GM12865 (cell line): ENCODE measurements at places on chromosomes 16 and 17.

GRCh38 chr16:10609402-10609774 is 29.0 kb upstream of the EMP2 start:
- no peak for DNase-seq

DNA sequence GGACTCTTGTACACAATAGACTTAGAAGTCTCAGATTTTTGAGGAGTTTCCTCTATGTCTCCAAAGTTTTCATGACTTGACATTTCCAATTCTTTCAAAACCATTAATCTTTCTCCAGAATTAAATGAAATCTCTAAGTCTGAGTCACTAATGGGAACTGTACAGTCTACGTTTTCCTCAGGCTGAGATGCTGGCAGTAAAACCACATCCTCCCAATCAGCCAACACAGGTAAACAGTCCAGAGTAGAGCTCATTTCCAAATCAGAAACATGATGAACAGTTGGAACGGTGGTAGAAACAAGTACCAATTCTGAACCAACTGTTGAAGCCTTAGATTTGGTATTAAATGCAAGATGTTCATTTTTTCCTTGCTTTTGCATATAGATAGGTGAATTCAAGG is 7.9 kb downstream of the ERI2 start:
- no peak for DNase-seq

DNA sequence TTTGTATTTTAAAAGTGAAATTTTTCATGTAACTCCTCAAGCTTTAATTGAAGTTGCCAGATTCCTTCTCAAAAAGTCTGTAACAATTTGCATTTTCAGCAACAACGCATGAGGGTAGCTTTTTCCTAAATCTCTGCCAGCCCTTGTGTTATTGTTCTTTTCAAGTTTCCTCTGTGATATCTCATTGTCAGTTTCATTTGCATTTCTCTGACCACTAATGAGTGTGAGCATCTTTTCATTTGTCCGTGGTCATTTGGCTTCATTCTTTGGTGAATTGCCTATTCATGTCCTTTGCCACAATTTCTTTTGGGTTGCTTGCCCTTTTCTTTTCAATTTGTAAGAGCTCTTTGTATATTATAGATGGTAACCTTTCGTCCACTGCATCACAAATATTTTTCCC is 68.0 kb upstream of the NKD1 start:
- DNase-seq, result no peak

- no peak for DNase-seq
These were observed 106.2 kb downstream of the SNX11 start for GRCh38 chr17:48213797-48214196.

- no peak for DNase-seq
These were observed 656.0 kb upstream of the KIF2B start for GRCh38 chr17:53166731-53167130.

GRCh38 chr17:59791603-59792457 is 84.4 kb downstream of the VMP1 start:
- no peak for DNase-seq

DNA sequence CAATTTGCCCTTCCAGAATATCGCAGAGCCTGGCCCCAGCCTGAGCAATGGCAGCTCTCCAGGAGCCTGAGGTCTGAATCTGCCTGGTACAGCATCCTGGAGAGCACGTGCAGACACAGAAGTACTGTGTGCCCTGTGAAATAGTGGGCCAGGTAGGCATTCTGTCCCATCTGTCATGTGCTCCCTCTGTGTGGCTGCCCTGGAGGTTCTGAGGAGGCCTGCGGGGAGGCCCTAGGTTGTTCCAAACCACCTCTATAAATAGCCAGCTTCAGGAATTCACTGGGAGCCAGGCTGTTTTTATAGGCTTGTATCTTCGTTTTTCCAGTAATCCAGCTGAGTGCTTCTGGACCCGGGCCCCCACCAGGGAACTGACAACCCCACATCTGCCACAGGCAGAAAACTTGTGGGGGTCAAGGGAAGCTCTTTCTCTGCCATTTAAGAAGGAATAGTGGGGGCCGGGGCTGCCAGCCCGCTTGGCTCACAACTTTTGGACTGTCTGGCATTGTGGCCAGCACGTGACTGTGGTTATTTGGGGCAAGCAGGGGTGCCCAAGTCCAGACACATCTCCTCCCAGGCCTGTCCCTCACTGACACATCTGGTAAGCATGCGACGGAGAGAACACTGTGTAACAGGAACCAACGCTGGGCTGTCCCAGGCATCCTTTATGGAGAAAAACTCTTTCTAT is 356.3 kb upstream of the TNRC6C start:
- DNase-seq, result no peak

GRCh38 chr17:17356149-17356930 is 53.2 kb downstream of the NT5M start:
- DNase-seq, result peak; percentile 80

- DNase-seq, result no peak
These were observed 35.2 kb downstream of the IRF8 start for GRCh38 chr16:85934210-85934609.

DNA sequence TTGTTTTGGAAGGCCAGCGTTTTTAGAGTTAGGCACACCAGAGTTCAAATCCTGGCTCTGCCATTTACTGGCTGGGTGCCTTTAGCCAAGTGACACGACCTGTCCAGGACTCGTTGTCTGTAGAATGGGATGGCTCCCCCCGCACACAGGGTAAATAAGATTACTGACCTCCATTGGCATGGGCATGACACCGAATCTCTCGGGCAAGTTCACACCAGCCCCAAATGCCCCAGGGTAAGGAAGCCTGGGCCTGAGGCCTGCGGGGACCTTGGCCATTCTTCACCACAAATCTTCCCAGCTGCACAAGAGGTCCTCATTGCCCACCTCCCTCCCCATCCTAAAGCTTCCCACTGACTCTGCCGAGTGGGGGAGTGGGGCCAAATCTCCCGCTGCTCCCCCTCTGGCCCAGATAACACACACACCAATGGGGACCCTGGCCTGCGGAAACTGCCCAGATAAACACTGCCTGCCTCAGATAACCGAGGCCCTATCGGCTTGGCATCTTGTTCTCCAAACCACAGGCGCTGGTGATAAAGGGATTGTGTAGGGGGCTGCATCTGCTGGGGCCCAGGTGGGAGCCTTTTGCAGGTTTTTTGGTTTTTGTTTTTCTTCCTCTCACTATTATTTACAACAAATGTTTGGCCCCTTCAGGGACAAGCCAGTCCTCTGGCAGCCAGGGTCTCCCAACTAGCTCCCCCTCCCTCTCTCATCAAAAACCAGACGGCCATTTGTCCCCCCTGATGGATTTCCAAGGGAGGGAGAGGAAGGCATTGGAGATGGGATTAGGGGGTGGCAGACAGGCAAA is 75.0 kb upstream of the LHX1 start:
- no peak for DNase-seq

DNA sequence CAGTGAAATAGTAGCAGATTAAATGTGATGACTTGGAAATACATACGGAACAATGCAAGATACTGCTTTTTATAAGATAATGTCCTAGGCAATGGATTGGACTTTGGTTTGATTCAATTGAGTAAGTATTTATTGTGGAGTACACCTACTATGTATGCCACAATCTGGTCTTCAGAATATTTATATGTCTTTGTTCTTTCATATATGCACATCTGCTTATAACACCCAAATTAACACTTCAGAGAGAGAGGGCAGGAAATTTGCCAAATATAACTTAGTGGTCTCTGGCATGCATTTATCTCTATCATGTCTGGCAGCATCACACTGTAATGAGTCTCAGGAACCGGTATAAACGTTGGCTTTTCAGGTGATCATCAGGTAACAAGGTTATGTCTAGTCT is 16.9 kb downstream of the RPGRIP1L start:
- no peak for DNase-seq

DNA sequence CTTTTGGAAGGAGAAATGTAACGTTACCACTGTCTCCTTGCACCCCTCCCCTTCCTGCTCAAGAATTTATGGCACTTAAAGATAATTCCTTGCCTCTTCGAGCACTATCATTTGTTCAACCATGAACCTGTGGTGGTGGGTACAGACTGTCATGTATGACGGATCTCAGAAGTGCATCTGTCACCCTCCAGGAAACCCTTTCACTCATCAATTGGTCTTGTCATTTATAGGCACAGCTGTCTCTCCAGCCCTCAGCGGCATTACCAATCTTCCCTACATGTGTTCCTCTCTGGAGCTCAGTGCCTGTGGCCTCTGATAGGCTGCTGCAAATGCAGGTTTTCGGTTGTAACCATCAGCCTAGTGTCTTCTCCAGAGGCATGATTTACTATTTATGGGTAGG is 15.0 kb downstream of the CNTNAP4 start:
- no peak for DNase-seq

DNA sequence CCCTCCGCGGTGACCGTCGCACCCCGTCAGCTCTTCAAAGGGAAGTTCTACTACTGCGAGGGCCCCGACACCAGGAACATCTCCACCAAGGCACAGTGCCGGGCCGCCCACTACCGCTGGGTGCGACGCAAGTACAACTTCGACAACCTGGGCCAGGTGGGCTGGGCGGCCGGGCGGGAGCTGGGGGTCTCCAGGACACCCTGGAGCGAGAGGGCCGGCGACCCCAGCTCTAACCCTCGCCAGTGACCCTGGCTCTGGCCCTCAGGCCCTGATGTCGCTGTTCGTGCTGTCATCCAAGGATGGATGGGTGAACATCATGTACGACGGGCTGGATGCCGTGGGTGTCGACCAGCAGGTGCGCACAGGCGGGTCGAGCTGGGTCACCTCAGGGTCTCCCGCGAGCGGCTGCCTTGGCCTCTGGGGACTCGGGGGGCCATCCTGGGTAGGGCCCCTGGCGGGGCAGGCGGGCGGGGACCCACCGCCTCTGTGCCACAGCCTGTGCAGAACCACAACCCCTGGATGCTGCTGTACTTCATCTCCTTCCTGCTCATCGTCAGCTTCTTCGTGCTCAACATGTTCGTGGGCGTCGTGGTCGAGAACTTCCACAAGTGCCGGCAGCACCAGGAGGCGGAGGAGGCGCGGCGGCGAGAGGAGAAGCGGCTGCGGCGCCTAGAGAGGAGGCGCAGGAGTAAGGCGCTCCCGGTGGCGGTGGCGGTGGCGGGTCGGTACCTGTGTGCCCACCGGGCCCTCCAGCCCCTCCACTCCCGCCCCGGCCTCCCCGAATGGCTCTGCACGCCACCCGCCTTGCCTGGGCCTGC is 13.4 kb downstream of the TPSG1 start:
- DNase-seq, result no peak

DNA sequence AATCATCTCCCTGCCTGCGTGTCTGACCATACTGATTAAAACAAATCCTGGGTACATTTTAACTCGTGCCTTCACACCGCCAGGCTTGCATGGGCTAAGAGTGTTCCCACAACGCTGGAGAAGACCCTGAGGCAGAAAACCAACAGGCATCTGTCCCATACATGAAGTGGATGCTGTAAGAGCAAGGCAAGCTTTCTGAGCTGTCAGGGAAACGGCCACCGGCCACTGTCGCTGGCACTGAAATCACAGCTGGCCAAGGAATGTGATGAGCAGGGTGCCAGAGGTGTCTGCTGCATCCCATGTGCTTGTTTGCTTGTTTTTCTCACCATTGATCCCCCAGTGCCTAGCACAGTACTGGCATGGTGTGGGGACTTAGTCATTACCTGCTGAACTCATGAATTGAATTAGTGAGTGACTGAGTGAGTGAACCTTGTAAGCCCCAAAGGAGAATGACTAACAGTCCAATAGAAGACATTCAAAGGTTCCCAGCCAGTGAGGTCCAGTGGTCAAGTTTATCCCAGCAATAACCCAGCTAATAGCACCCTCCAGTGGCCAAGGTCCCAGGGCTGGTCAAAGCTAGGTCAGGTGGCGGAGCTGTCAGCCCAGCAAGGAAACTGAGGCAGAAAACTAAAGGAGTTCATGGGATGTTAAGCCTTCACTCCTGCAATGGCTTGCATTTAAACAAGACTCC is 92.7 kb upstream of the CDH5 start:
- no peak for DNase-seq

- no peak for DNase-seq
These were observed 45.3 kb downstream of the BRD7 start for GRCh38 chr16:50323335-50324011.

- no peak for DNase-seq
These were observed 20.7 kb upstream of the NAGS start for GRCh38 chr17:43983515-43984411.

- no peak for DNase-seq
These were observed 57.0 kb downstream of the HS3ST3A1 start for GRCh38 chr17:13544765-13545164.

DNA sequence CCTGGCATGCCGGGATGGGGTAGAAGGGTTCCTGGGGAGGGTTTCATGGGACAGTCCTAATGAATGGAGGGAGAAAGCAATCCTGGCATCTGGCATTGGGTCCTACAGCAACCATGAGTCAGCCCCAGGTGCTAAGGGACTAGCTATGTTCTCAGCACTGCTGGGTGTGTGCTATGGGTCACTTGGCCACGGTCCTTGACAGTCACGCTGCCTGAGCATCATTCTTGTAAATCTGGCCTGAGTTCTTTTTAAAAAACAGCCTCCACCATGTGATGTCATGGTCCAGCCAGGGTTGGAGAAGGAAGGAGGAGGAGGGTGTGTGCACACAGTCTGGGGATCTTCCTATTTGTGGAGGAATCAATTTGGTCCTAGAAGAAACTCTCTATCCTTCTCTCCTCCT is 6.2 kb upstream of the RAMP2 start:
- no peak for DNase-seq

- DNase-seq, result no peak
These were observed 469 bp downstream of the GPRC5C start for GRCh38 chr17:74432424-74432690.

- DNase-seq, result no peak
These were observed 44.7 kb downstream of the CDH11 start for GRCh38 chr16:65077181-65077580.

DNA sequence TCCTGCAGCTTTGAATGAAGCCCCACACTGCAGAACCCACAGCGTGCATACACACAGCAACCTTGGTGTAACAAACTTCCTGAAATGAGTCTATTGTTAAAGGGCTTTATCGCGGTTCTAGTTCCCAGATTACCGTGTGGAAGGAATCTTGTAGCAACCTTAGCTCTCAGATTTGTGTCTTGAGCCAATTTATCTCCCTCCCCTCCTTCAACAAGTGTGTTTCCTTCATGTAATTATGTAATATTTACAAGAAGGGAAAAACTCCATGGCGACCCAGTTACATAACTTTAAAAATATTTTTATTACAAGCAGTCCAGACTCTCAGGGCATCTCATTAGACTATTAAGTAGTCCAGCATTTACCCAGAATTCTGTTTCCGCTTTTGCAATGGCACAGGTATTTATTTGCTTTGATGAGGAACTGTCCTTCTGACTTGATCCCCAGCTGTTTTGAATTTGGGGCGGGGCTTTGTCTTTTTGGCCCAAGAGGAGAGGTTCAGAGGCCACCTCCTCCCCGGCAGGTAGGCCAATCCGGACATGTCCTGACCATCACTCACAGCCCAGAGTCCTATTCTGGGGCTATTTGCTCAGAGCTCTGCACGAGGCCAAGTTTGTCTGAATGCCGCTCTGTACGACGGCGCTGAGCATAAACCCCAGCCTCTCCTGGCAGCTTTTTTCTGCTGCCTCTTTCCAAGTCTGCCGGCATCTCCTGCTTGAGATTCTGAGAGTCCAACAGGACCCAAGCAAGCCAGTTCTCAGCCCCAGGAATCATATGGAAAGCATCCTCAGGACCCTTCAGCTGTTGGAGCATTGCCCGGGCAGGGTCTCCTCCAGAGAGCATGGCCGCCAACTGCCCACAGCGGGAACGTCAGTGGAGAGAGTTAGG is 35.6 kb downstream of the CLEC16A start:
- no peak for DNase-seq
